Activated T-cell treated with anti-CD3 and anti-CD28 coated beads, Interleukin-2, amount 50 U/mL, for 48 hours (primary cell): ENCODE measurements at places on chromosomes 6 and 20.
A peak's percentile ranks its signal among the peaks of the same experiment; 100 is the strongest.

GRCh38 chr6:129901910-129902309 lies 40.8 kb upstream of the TMEM244 start:
- DNase-seq = no peak

- no peak for DNase-seq
Observed at GRCh38 chr20:11267131-11267761, 593.4 kb upstream of the JAG1 start.

- DNase-seq = no peak
Observed at GRCh38 chr6:44390158-44390683, 2.7 kb downstream of the CDC5L start.

DNA sequence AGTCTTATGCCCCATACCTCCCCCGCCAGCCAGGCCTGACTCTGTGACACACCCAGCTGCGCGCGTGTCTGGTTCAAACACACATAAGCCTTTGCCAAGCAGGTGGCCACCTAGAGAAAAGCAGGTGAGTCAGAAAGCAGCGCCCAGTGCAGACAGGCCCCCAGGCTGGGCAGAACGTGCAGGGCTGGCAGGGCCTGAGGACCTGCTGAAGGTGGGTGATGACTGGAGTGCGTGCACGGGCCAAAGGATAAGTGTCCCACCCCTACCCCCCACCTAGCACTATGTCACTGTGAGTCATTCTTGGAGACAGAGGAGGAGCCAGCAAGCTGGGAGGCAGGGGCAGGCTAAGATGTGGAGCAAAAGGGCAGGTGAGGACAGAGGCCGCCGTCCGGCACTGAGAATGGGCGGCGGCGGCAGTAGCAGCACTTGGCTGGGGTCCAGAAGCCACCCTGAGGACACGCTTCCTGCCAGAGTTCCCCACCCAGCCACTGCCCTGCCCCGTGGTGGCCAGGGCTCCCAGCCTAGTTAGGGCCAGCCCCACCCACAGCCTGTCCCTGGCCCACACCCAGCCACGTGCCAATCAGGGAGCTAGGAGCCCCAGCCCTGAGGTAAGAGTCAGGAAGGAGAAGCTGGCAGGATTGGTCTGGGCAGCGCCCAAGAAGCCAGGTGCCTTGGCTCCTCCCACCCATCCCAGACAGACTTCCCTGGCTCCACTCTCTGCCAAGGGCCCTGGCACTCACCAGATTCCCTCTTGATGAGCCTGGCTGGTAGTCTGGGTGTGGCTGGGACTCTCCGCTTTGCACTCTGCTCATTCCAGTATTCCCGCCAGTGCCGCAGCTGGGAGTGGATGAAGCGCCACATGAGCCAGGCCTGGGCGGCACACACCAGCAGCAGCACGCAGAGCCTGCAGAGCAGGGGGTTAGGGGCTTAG lies 72.7 kb downstream of the TRAM2 start:
- DNase-seq = no peak

- DNase-seq = no peak
Observed at GRCh38 chr6:125637207-125637606, 112.2 kb upstream of the HEY2 start.

- no peak for DNase-seq
Observed at GRCh38 chr20:3794701-3795420, 1.2 kb upstream of the CDC25B start.

GRCh38 chr20:63180569-63181185 lies 35.3 kb downstream of the YTHDF1 start:
- no peak for DNase-seq

DNA sequence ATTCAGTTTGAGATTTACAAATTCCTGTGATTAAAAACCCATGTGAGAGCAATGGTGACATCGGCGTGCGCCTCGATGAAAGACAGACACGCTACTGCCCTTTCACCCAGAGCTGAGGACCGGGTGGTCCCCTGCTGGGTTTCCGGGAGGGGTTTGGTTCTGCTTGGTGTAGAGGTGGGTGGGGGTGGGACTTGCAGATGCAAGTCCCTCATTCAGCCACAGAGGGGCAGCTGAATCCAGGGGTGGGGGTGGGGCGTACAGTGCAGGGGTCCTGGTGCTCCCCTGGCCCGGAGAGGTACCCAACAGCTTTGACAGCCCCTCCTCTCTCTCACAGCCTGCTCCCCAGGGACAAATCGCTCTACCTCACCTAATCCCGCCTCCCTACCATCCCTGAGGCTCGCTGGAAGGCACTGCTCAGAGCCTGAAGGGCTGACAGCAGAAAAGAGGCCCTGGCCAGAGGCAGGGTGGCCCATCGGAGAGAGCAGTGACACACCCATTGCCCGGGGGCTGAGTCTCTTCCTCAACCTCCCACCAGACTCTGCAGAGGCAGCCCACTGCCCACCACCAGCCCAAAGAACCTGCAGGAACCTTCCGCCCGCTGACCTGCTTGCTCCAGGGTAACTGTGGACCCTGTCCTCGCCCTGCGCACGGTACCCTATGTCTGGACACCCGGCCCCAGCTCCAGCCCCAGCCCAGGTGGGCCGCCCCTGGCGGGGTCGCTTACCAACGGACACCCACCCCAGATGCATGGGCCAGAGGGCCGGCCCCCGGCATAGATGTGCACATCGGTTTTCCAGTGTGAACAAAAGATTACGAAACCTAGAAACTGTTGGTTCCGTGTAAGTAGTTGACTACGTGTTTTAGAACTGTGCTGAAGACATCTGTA lies 118.4 kb downstream of the JPH2 start:
- DNase-seq = no peak

GRCh38 chr20:39849171-39849570 lies 839.9 kb downstream of the MAFB start:
- no peak for DNase-seq

DNA sequence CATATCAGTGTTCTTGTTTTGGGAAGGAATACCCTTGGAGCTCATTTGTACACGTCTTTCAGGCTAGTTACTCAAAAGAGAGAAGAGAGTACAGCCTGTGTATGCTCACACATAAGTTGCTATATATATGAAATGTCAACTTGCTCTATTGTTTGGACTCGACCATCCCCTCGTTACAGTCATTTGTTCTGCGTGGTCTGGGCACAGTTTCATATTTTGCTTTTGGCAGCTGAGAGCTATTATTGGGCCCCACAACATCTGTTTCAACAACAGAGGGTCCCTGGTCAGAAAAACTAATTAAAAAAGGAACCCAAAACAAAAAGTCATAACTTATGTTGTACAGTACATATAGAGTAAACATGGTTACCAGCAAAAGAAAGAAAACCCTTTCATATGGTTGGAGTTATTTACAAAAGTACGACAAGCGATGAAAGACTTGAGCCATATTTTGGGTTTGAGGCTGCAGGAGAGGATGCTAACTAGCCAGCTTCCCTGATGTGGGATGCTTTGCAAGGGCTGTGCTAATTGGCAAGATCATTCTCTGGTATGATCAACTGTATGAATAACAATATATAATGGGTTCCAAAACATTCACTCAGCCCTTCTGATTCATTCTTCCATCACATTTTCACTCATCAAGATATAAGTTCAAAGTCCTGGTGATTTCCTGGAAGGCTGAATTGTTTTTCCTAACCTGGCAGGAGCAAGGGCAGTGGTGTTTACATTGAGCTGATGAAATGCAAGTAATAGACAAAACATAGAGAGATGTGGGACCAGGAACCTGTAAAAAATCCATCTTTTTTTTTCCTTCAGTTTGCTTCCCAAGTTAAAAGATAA lies 137.9 kb downstream of the RPS12 start:
- DNase-seq = no peak

DNA sequence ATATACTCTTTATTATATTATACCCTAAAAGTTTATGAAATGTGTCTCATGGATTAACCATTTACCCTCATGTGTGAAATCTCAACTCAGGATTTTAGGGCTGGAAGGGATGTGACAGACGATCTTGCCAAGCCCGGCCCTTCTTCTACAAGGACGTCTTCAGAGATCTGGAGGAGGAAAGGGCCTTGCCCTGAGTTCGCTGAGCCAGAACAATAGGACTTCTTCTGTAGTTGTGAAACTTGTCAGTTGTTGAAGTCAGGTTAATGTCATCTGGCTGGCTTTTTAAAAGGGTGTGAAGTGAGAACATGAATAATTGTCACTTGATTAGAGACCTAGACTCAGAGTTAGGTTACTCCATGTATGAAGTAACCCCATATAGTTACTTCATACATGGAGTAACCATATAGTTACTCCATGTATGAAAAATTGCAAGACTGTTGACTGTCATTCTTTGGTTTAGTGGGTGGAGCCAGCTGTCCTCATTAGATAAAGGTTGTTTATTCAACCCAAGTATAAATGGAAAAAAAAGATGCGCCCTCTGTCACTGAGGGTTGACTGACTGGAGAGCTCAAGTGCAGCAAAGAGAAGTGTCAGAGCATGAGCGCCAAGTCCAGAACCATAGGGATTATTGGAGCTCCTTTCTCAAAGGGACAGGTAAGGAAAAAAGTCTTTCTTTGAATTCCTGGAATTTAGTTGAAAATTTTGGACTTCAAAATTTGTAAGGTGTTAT lies at the start of gene ARG1:
Gene ARG1 (plus strand): TSS at position 541 of the 730 bp plus-strand sequence. CDS start 57 bp downstream, at position 598.
- no peak for DNase-seq

DNA sequence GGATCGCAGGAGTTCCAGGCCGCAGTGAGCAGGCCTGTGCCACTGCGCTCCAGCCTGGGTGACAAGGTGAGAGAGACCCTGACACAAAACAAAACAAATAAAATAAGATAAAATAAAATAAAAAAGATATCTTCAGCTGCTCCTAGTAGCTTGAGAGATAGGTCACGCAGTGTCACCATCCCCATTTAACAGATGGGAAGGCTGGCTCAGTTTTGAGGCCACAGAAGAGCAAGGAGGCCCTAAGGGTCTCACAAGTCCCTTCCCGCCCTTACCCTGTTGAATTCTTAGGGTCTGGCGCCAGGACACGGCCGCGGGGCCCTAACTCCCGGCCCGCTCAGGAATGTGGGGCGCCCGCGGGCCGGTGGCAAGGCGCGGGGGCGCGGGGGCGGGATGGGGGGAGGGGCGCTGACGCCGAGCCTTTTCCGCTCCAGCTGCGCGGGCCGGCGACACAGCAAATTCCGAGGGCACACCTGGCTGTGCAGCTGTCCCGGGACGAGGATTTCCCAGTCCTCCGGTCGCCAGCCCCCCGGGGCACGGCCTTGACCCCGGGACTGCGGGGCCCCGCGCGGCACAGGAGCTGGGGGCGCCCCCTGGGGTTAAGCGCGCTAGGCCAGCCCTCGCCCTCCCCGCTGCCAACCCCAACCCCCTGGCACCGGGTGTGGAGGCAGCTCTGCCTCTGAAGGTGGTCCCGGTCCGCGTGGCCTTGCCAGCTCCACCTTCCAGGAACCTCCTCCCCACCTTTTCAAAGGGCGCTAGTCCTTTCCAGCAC lies 10.3 kb upstream of the R3HDML start:
- peak; percentile 67 for DNase-seq

DNA sequence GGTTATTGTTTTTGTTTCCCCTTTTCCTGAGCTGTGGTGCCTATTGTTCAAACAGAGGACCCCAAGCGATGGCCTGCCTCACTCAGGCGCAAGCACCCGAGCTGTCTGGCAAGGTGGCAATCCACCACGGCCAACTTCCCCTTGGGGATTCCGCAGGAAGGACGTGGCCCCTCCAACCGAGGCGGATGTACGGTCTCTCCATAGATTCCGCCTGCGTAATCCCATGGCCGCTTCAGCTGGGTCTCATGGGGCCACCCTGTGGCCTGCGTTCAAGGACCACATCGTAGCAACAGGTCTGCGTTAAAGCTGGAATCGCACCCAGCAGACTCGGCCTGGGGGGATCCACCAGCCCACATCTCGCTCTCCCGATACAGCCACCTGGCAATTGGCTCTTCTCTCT lies 79.9 kb downstream of the CEBPB start:
- no peak for DNase-seq

DNA sequence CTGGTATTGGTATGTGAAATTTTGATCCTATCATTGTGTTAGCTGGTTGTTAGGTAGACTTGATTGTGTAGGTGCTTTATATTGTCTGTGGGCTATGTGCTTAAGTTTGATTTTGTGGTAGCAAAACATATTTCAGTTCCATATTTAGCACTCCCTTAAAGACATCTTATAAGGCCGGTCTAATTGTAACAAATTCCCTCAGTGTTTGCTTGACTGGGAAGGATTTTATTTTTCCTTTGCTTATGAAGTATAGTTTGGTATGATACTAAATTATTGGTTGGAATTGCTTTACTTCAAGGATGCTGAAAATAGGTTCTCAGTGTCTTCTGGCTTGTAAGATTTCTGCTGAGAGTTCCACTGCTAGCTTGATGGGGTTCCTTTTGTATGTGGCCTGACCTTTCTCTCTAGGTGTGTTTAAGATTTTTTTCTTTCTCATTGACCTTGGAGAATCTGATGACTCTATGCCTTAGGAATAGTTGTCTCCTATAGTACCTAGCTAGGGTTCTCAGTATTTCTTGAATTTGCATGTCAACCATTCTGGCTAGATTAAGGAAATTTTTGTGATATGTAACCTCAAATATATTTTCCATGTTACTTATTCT lies 20.1 kb downstream of the CENPW start:
- no peak for DNase-seq

DNA sequence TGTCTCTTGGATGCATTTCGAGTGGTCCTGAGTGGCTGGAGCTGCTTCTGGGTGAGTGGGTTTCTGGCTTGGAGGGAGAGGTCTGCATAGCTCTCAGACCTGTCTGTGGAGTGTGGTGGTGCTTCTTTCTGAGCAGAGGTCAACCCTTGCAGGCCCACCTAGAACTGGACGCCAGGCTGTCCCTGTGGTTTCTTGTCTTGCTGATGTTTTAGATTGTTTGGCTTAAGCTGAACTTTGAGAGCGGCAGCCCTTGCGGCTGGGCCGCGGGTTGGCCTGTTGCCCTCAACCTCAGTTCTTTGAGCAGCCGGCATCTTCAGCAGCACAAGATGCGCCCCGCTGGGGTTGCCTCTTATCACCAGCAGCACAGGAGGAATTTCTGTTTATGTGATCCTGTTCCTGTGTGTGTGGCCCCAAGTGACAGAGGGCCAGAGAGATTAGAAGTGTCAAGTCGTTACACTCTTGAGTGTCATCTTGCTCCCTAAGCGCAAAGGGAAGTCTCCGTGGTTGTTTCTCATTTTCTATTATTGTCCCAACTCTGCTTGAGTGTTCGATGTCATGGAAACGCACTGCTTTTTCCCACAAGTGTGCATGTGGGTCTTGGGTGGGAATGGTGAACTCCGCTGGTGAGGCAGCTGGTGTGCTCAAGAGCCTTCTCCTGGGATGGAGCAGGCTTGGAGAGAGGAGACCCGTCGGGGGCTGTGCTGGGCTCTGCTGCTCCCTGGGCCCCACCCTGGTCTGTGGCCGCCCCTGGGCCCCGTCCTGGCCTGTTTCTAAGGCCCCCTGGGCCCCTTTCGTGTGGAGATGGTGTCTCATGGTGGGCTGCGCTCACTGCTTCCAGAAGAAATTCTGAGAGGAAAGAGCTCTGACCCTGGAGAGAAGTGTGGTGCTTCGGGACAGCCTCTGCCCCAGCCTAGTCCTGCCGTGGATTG lies 20.1 kb upstream of the SLC22A1 start:
- no peak for DNase-seq

GRCh38 chr6:38549795-38550194 lies 89.9 kb downstream of the BTBD9 start:
- no peak for DNase-seq

DNA sequence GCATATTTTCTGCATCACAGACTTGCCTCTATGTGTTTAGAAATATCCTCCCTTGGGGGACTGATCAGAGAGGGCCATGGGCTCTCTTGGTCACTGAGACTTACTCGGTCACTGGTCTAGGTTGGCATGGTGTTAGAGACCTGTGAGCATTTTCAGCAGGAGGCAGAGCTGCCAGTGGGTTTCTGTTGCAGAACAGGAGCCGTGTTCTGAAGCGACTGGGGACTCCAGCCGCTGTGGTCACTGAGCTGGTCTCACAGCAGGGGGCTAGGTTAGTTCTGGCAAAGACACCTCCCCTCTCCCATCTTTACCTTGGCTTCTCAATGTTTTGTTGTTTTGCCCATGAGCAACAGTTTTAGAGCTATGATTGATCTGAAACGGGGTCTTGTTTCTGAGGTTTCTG lies 8.7 kb downstream of the TMEM181 start:
- DNase-seq = no peak

- DNase-seq = no peak
Observed at GRCh38 chr6:44067173-44068139, 59.8 kb downstream of the MRPL14 start.
